GM23338 (cell line): ENCODE measurements at places on chromosomes 16 and 17.
A peak's percentile ranks its signal among the peaks of the same experiment; 100 is the strongest.

DNA sequence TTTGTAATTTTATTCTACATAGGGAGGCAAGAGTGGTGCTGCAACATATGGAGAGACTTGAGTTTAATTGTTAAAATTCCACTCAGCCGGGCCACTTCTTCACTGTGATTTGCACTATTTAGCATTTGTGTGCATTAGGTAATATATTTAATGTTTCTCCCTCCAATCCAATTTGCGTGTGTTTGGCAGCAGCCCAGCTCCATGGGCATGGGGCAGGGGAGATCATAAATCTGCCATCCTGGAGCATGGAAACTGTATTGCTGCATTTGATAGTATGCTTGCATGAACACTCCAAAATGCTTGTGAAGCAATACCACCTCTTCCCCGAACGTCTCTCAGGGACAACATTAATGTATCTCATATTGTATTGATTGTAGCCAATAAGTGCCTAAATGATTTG lies 339.1 kb upstream of the RBFOX1 start:
- DNase-seq: no peak

- no peak for DNase-seq
Measured at GRCh38 chr17:49997301-49997650, 2.3 kb upstream of the DLX3 start.

DNA sequence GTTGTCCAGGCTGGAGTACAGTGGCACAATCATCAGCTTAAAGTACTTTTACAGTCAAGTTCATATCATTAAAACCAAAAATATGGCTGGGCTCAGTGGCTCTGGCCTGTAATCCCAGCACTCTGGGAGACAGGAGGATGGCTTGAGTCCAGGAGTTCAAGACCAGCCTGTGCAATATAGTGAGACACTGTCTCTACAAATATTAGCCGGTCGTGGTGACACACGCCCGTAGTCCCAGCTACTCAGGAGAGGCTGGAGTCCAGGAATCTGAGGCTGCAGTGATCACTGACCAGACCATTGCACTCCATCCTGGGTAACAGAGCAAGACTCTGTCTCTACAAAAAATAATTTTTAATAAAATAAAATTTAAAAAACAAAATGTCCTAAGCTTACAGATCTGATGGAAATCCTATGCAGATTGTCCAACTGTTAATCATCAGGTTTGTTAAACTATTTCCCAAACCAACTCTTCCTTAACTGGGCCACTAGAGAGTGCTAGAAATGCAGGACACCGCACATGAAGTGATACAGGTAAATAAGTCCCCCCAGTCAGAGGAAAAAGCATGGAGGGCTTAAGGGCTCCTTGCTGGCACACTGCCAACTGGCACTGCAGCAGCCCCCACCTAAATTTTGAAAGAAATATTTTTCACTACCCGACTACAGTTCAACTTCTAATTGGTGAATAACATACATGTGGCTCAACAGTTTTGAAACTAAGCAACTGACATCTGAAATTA lies 2.8 kb downstream of the USP22 start:
- DNase-seq: peak; percentile 67

GRCh38 chr17:14353861-14354474 lies 53.1 kb downstream of the HS3ST3B1 start:
- no peak for DNase-seq

- DNase-seq: no peak
Measured at GRCh38 chr17:74654742-74655141, 31.2 kb upstream of the CD300E start.

GRCh38 chr16:2825049-2825742 lies 4.9 kb upstream of the ZG16B start:
- DNase-seq: no peak

GRCh38 chr16:58085171-58085570 lies 44.0 kb downstream of the CFAP20 start:
- DNase-seq: no peak

DNA sequence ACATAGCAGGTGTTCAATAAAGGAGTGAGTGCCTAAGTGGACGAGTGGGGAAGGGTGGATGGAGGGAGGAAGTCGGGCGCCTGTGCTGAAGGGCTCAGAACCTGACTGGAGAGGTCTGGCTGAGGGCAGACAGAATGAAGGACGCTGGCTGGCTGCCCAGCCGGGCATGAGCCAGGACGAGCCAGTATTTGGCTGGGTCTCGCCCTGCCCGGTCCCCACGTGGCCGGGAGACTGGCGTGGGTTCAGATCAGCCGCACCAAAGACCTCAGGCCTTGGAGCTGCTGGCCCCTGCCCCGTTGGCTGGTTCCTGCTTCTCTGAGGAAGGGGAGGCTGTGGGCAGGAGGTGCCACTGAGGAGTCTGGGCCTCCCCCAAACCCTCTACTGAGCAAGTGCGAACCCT lies 79.8 kb downstream of the ENGASE start:
- DNase-seq: no peak

GRCh38 chr17:49783791-49784190 lies 4.7 kb upstream of the KAT7 start:
- no peak for DNase-seq

- no peak for DNase-seq
Measured at GRCh38 chr16:66107661-66108060, 258.8 kb upstream of the CDH5 start.

- peak; percentile 99 for DNase-seq
Measured at GRCh38 chr16:29811170-29811895, 660 bp upstream of the PRRT2 start.

- no peak for DNase-seq
Measured at GRCh38 chr17:82718986-82719685, 2.6 kb downstream of the FN3KRP start.

GRCh38 chr16:1871974-1872635 lies at the start of gene MEIOB:
TSS of gene MEIOB (minus strand) at chr16:1872164. CDS start at chr16:1868175, 3,989 bp downstream.
- DNase-seq: peak; percentile 94

GRCh38 chr16:75402821-75403475 lies 30.4 kb downstream of the CFDP1 start:
- DNase-seq: peak; percentile 60

GRCh38 chr16:10514369-10515055 lies 65.9 kb downstream of the EMP2 start:
- DNase-seq: peak; percentile 79

GRCh38 chr16:70402916-70403659 lies 35.8 kb downstream of the ST3GAL2 start:
- DNase-seq: no peak

- DNase-seq: no peak
Measured at GRCh38 chr17:57876866-57877237, 27.0 kb upstream of the MRPS23 start.

DNA sequence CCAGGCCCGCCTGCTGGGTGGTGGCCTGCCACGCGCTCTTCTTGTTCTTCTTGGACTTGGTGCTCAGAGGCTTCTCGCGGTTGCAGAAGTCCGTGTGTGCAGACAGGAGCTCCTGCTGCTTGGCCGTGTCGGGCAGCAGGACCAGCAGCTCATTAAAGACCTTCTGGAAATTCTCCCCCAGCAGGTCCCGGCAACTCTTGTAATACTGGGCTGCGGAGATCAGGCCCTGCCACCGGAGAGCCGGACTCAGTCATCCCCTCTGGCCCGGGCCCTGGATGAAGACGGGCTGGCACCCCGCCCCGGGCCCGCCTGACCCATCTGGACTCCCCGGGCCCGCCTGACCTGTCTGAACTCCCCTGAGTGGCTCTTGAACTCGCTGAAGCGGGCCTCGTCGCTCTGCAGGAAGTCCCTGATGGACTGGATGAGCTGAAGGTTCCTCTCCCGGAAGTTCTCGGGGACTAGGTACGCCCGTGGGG lies 8.6 kb downstream of the SYNGR3 start:
- DNase-seq: no peak

GRCh38 chr16:12096157-12096777 lies 119.7 kb downstream of the SNX29 start:
- no peak for DNase-seq

DNA sequence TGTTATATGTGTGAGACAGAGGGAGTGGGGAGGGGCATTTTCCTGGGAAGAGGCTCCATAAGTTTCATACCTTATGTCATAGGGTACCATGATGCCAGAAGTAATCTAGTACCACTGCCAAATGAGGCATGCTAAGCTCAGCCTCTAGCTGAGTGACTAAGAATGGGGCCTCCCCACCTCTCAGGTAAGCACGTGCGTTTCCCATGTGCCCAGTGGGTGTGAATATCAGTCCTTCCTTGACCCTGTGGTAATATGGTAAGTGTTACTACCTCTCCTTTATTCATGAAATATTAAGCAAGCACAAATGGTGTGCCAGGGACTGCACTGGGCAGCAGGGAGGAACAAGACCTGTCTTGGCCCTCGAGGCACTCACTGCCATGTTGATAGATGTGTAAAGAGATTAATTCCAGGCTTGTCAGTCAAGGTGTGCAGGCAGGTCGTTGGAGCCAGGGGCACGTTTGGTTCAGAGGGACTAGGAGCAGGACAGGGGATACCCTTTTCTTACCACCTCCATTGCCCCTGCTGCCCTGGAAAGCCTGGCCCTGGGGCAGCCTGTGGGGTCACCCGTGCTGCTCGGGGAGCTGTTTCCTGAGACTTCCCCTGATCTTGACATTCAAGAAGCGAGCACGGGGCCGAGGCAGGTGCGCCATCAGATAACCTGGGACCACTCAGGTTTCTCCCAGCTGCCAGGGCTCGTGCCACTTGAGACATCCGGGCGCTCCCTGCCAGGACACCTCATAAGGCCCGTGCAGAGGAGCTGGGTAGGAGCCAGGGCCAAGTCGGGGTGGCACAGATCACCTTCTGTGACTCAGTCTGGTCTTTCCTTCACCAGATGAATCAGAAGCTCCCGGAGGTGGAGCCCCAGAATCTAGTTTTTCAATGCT lies 8.8 kb downstream of the RSAD1 start:
- no peak for DNase-seq

DNA sequence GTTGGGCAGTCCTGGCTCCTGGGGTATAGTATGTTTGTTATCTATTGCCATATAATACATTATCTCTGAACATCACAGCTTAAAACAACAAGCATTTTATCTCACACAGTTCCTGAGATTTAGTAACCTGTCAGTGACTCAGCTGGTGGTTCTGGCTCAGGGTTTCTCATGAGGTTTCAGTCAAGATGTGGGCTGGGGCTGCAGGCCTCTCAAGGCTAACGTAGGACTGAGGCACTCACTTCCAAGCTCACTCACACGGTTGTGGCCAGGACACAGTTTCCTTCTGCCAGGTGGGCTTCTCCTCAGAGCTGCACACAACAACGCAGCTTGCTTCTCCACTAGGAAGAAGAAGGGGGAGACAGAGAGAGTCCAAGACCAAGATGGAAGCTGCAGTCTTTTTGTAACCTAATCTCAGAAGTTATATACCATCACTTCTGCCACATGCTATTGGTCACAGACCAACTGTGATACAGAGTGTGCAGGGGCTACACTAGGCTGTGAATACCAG lies 10.3 kb upstream of the MED13 start:
- DNase-seq: no peak

GRCh38 chr17:74833501-74834377 lies 25.9 kb downstream of the GRIN2C start:
- no peak for DNase-seq

GRCh38 chr17:31469959-31470358 lies 78.5 kb downstream of the RAB11FIP4 start:
- peak; percentile 59 for DNase-seq

DNA sequence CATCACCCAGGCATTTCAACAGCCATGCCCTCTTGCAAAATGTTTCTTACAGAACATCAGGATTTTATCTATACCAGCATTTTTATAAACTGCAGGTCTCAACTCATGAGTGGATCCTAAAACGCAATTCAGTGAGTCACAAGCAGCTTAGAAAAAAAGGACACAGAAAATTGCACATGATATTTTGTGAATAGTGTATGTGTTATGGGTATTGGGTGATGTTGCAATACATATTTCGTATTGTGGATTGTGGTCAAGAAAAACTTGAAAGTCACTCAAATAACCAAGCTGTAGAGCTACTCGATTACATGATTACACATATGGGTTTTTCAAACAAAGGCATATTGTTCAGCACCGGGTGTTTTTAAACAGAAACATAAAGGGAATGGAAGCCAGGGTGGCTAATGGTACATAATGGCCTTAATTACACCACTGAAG lies 1.4 kb downstream of the WIPI1 start:
- no peak for DNase-seq

DNA sequence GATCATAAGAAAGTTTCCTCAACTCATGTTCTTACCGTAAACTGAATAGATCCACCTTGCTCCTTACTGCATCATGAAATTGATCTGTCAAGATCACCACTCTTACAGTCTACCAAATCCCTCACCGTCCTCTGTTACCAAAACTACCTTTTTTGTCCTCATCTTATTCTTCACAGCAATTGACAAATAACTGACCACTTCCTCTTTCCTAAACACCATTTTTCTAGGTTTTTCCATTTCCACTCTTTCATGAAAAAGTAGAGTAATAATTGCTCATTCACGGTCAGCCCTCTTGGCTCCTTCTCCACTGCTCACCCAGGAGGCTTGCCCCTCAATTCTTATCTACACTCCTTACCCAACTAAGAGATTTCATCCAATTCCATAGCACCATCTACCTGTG lies 44.9 kb downstream of the ABCA5 start:
- DNase-seq: no peak

DNA sequence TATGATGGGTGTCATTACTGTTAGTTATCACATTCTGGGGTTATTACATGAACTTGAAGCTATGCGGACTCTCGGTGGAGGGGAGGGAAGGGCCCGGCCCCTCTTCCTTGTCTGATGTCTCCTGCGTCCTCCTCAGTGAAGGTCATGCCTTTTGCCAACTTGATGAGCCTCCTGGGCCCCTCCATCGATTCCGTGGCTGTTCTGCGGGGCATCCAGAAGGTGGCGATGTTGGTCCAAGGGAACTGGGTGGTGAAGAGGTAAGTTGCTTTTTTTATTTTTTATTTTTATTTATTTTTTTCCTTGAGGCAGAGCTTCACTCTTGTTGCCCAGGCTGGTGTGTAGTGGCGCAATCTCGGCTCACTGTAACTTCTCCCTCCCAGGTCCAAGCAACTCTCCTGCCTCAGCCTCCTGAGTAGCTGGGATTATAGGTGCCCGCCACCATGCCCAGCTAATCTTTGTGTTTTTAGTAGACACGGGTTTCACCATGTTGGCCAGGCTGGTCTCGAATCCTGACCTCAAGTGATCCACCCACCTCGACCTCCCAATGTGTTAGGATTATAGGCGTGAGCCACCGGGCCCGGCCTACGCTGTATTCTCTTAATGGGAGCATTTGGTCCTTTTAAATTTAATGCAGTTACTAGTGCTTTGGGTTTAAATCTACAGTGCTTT lies 21.6 kb downstream of the POLR3E start:
- DNase-seq: peak; percentile 77
